ENCODE measurements at places on chromosomes 13 and 19. TPM values are rescaled to one million over a fixed set of nuclear protein-coding genes. Genes with fewer than 3 reads are reported as not detected.

Gene TNFSF9
- total RNA-seq: 0.72 TPM

Gene TMEM59L
- total RNA-seq: 0.25 TPM

Gene ADPRHL1
- total RNA-seq: 0.97 TPM

Gene FXYD1
- total RNA-seq: not detected

Gene DIRAS1
- total RNA-seq: 0.09 TPM

DNA sequence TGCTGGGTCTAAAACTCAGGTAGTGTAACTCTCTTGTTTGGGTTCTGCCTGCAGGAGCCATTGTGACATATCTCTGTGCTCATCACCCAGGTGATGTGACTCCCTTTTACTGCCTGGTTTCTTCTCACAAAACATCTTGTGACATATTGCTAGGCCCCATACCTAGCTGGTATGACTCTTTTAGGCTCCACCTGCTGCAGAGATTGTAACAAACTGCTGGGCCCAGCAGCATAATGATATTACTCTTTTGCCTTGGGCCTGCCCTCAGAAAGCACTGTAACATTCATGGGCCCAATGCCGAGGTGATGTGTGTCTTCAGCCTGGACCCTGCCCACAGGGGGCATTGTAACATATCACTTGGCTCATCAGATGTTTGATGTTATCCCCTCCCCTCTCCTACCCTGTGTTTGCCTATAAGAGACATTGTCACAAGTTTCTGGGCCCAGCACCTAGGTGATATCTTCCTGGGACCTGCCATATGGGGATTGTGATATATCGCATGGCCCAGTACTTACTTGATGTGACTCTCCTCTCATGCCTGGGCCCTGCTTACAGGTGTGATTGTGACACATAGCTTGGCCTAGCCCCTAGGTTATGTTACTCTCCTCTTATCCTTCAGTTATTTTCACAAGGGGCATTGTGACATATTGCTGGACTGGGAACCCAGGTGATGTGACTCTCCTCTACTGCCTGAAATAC is 18.0 kb upstream of the ZNF681 start:
- no peak for DNase-seq

GRCh38 chr13:18978447-18978846 is 203.2 kb downstream of the TUBA3C start:
- DNase-seq: no peak

DNA sequence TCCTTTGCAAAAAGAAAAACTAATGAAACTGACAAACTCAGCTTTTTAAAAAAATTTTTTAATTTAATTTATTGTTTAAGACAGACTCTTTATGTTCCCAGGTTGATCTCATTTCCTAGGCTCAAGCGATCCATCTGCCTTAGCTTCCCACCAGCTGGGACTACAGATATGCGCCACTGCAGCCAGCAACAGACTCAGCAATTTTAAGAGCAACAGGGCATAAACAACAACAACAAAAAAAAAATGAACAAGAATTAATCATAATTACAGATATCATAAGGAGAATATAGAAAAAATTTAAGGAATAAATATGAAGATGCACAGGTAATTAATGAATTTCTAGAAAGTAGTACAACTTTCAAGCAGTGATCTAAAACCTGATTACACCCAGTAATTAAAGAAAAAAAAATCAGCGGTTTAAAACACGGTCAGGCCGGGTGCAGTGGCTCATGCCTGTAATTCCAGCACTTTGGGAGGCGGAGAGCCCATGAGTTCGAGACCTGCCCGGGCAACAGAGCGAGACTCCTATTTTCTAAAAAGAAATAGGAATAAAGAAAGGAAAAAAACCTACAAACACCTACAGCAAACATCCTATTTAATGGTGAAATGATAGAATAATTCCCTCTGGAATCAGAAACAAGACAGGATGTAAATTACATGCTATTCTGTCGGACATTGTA is 1.4 kb downstream of the ZNF699 start:
- no peak for DNase-seq

GRCh38 chr19:13849991-13850909 is 26.7 kb upstream of the NANOS3 start:
- peak; percentile 82 for DNase-seq

- no peak for DNase-seq
Observed at GRCh38 chr19:15381864-15382263, 2.3 kb upstream of the AKAP8 start.

- no peak for DNase-seq
Observed at GRCh38 chr13:52736891-52737290, 2.7 kb downstream of the CNMD start.

DNA sequence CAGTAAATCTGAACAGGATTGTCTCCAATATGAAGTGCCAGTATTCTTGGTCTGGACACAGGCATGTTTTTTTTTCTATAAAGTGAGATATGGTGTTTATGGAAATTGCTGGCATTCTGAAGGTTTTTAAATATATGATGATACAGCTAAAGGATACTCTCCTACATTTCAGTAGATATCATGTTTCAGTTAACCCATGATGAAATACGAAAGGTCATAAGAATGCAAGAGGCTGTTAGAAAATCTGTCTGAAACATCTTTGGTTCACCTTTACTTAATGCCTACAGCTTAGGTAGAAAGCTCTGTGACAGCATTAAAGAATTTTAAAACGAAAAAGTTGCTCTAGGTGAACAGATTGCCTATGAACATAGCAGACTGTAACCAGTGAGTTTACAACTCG is 9.1 kb downstream of the FRY start:
- no peak for DNase-seq

DNA sequence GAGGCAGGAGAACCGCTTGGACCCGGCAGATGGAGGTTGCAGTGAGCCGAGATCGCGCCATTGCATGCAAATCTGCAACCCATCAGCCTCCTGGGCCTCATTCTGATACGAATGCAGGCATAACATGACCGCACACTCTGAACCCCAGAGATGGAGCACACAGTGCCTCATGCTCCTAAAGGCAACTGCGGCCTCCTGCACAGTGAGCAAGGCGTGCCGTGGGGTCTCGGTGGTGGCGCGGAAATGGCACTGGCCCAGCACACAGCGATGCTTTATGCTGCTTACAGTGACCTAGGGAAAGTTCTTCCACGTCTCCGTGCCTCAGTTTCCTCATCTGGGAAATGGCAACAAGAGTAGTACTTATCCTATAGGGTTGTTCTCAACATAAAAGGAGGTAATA is 2.0 kb upstream of the C19orf12 start:
- DNase-seq: no peak

GRCh38 chr19:35992907-35993765 is 1.9 kb upstream of the SDHAF1 start:
- no peak for DNase-seq

DNA sequence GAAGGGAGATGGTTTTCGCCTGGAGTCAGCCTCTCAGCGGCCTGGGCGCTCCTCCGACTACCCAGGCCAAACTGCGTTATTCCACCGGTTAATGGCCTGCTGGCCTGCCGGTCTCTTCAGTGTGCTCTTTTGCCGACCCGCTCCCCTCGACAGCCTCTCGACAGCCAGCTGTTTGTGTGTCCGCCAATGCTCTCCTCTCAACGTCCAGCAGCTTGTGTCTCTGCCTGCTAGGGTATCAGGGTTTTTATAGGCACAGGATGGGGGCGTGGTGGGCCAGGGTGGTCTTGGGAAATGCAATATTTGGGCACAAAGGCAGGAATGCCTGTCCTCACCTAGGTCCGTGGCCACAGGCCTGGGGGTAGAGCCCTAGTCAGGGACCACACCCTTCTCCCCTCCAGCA is 1.5 kb upstream of the ZNF235 start:
- DNase-seq: no peak

- no peak for DNase-seq
Observed at GRCh38 chr19:30391554-30392551, 19.7 kb downstream of the ZNF536 start.

DNA sequence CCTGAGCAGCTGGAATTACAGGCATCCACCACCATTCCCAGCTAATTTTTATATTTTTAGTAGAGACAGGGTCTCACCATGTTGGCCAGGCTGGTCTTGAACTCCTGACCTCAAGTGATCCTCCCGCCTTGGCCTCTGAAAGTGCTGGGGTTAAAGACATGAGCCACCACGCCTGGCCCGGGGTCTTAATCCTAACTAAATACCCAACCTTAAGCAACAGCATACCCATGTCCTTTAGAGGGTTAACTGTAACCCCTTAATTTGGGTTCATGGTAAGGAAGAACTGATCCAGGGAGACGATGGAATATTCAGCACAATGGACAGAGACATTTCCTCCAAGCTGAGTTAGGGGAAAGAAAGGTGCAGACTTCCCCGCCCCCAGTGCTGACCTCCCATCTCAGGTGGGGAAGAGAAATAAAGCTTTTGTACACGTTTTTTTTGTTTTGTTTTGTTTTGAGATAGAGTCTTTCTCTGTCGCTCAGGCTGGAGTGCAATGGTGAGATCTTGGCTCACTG is 8.7 kb upstream of the GALP start:
- DNase-seq: no peak

DNA sequence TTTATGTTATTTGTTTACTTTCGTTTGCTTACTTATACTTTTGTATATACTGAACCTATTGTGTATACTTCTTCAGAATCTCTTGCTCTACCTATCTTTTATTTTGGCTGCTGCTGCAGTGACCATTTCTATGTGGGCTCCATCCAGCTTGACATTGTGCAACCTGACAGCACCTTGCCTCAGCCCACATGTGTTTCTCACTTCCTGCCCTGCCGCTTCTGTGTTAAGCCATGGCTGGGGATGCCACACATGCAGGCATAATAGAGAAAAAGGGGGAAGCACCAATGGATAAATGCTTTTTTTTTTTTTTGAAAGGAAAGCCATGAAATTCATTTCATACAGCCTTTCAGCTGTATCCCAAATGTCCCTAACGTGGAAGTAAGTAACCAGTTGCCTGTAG is 147.6 kb downstream of the RBM26 start:
- no peak for DNase-seq

- no peak for DNase-seq
Observed at GRCh38 chr19:14218620-14219330, 12.8 kb upstream of the ADGRL1 start.

DNA sequence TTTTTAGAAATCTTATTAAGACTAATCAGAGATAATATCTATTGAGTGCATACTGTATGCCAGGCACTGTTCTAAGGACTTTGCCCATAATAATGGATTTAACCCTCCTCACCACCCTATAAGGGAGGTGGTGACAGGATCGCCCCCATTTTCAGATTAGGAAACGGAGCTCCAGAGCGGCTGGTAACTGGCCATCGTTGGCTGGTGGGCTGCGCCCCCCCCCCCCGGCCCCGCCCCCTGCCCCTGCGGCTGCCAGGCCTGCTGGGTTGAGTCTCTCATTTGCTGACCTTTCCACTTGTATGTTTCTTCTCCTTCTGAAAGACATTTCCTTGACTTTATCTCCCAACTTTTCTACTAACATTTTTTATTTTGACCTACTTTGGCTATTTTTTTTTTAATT is 8.5 kb downstream of the ARHGEF7 start:
- DNase-seq: no peak

DNA sequence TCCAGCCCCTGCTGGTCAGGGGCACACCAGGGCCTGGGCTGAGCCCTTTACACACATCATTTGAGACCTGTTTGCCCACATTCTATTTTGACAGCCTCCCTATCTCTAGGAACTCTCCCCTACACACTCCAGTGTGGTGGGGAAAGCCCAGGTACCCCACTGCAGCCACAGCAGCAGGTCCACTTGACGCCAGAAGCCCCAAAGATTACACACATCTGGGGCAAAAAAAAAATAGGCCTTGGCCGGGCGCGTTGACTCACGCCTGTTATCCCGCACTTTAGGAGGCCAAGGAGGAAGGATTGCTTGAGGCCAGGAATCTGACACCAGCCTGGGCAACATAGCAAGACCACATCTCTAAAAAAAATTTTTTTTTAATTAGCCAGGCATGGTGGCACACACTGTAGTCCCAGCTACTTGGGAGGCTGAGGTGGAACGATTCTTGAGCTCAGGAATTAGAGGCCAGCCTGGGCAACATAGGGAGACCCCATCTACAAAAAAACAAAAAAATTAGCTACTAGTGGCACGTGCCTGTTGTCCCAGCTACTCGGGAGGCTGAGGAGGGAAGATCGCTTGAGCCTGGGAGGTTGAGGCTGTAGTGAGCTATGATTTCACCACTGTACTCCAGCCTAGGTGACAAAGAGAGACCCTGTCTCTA is 18.0 kb upstream of the CD22 start:
- DNase-seq: no peak

DNA sequence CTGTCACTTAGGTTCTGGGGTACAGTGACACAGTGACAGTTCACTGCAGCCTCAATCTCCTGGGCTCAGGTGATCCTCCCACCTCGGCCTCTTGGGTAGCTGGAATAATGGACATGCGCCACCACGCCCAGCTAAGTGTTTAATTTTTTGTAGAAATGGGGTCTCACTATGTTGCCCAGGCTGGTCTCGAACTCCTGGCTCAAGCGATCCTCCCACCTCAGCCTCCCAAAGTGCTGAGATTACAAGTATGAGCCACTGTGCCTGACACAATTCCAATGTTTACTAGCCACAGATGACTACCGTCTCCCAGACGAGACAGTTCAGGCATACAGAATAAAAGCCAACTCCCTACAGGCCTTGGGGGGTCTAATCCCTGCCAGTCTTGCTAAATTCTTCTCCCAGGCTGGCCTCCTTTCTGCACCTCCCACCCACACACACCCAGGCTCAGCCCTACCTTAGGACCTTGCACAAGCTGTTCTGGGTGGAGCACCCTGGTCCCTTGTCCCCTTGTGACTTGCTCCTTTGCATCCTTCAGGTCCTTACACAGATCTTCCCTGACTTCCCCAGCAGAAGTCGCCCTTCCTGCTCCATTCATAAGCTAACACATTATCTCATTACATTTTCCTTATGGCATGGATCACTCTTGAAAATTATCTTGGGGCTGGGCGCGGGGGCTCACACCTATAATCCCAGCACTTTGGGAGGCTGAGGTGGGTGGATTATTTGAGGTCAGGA is 106.4 kb downstream of the INSR start:
- DNase-seq: no peak

DNA sequence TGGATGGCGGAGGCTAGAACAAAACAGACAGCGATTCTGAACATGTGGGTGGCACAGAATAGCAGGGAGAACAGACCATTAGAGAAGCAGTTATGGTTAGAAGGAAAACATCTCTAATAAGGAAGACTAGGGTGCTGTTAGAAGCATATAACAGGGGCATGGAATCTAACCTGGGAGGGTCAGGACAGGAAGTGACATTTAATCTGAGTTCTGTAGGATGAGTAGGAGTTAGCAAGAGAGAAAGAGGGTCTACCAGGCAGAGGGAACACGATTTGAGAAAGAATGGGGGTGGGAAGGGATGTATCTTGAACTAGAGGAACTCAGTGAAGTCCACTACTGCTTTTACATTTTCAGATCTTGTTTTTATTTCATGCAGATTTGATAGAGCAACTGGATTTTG is 48.6 kb downstream of the B3GLCT start:
- no peak for DNase-seq

- DNase-seq: no peak
Observed at GRCh38 chr13:97460004-97460775, 26.2 kb downstream of the RAP2A start.
